Hindlimb muscle (tissue), 1 donor: ENCODE measurements at places on chromosomes 5 and 9.

DNA sequence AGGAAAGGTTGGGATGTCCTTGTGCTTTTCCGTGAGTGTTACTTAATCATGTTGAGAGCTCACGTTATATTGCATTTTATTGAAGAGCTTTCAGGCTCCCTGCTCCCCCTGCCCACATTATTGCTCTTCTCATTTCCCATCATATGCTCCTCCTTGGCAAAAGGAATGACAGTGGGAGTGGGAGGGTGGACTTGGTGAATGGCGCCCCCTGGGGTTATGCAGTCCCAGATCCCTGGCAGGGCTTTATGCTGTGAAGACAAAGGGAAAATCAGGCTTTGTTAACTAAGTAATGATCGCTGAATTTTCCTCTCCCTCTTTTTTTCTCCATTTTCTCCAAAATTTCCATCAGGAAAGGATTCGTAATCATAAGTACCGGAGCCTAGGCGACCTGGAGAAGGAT is 166.6 kb downstream of the SMARCA2 start:
- DNase-seq: no peak

- no peak for DNase-seq
Observed at GRCh38 chr5:22728610-22729009, 124.5 kb downstream of the CDH12 start.

- no peak for DNase-seq
Observed at GRCh38 chr5:97097326-97098230, 44.8 kb downstream of the LIX1 start.

DNA sequence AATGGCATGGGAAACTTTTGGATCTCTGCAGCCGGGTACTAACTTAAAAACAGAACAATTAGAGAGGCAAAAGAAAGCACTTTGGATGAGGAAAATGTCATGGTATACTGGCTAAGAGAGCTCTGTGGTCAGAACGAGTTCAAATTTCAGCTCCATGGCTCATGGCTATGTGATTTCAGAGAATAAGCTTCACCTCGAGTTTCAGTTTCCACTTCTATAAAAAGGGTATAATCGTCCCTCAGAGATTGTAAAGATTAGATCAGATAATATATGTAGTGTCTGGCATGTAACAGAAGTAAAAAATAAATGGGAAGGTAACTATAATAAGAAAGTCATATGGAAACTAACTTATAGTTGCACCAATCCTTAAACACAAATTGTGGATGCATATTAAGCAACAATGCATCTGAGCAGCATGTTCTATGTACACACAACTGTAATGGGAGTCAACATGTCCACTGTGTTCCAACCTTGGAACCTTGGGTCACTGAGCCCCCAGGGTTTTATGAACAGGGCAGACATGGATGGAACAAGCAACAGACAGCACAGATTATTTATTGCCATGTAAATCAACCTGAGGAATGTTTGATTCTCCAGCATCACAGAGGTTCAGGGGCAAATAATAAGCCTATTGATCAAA is 145.4 kb downstream of the MAPKAP1 start:
- DNase-seq: no peak

- no peak for DNase-seq
Observed at GRCh38 chr5:73442996-73443627, 5.5 kb downstream of the FOXD1 start.

- no peak for DNase-seq
Observed at GRCh38 chr5:142208777-142209312, 100.3 kb downstream of the NDFIP1 start.

- DNase-seq: no peak
Observed at GRCh38 chr5:175878021-175878420, 6.6 kb downstream of the CPLX2 start.

- DNase-seq: no peak
Observed at GRCh38 chr5:107969847-107970246, 299.1 kb upstream of the EFNA5 start.

DNA sequence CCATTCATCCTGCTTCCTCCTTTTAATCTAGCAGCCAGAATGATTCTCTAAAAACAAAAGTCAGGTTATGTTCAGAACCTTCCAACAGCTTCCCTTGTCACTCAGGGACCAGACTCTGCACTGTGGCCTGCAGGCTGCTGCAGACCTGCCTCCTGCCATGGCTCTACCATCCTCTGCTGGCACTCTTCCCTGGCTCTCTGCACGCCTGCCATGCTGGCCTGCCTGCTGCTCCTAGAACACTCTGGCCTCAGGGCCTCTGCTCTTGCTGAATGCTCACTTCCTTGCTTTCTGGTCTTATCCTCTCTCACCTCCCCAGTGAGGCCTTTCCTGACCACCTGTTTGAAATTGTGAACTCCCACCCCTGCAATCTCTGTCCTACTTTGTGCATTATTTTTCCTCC is 149.4 kb downstream of the CD180 start:
- DNase-seq: no peak

GRCh38 chr5:10602031-10602806 is 38.3 kb downstream of the ANKRD33B start:
- DNase-seq: no peak

- no peak for DNase-seq
Observed at GRCh38 chr5:38555354-38556087, 925 bp downstream of the LIFR start.

- DNase-seq: no peak
Observed at GRCh38 chr5:167626341-167627123, 664.9 kb upstream of the WWC1 start.

DNA sequence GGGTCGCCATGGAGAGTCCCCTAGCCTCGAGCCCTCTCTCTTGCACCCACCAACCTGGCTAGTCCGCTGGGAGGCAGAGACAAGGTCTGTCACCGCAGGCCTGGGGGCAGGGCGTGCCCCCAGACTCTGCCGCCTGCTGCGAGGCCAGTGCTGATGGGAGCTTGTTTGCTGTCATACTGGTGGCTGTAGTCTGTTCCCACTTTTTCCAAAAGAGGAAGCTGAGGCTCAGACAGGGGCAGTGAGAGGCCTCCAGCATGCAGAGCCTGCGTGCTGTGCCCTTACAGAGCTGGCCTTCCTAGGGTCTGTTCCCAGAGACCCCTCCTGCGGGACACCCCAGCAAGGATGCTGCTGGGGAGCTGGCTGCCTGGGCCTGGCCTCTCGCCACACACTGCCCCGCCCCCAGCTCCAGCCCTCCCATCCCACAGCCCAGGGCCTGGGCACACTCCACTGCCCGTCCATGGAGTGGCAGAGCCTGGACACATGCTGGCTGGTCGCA is 21.0 kb upstream of the SUSD3 start:
- no peak for DNase-seq

- no peak for DNase-seq
Observed at GRCh38 chr9:70746316-70746715, 331.9 kb upstream of the KLF9 start.

- no peak for DNase-seq
Observed at GRCh38 chr5:171840711-171841522, 55.3 kb downstream of the SMIM23 start.

DNA sequence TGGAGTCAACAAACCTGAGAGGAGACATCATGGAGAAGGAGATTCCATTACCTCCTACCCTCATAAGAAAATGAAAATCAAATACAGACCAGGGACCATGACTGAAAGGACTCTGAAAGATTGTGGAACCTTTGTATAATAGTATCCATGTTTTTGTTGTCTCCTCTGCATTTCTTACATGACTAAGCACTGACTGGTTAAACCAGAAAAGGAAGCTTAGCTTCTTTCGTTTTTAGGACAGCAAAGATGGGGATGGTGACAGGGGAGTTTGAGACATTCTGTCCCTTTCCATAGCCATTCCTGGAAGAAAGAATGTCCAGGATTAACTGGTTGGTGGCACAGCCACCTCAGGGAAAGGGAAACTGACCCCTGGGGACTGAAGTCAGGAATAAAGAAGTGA is 22.2 kb downstream of the ITGA1 start:
- DNase-seq: no peak

GRCh38 chr5:110342683-110343082 is 383.8 kb downstream of the TMEM232 start:
- no peak for DNase-seq

- DNase-seq: no peak
Observed at GRCh38 chr5:60356745-60357144, 343.2 kb downstream of the DEPDC1B start.

- no peak for DNase-seq
Observed at GRCh38 chr5:64397552-64397951, 108.3 kb upstream of the RGS7BP start.

GRCh38 chr9:89661391-89661949 is 56.7 kb downstream of the GADD45G start:
- no peak for DNase-seq

GRCh38 chr9:10172476-10172875 is 440.3 kb downstream of the PTPRD start:
- DNase-seq: no peak

- DNase-seq: no peak
Observed at GRCh38 chr5:136153581-136154236, 21.1 kb downstream of the SMAD5 start.

DNA sequence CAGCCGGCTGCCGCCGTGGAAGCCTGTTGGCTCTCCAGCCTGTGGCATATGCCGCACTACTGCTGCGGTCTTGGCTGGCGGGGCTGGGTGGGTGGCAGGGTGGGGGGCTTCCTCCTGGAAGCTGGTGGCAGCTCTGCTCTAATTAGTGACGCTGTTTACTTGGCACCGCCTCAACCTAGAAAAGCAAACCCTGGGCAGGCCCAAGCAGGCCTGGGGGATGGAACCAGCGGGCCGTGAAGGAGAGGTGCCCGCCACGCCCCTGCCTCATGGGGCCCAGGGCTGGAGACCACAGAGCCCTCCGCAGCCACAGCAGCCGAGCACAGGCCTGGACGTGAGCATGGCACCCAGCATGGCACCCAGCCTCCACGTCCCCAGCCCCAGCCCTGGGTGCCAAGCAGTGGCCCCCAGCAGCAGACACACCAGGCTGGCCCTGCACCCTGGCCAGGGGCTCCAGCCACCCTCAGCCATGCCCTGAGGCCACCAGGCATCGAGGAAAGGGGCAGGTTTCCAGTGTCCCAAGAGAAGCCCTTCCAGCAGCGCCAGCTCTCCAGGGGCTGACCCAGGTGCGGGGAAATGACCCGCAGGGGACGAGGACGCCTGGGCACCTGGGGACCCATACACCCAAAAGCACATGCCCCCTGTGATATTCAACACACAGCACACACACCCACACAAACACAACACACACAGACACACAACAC is 5.4 kb upstream of the CCDC187 start:
- no peak for DNase-seq

DNA sequence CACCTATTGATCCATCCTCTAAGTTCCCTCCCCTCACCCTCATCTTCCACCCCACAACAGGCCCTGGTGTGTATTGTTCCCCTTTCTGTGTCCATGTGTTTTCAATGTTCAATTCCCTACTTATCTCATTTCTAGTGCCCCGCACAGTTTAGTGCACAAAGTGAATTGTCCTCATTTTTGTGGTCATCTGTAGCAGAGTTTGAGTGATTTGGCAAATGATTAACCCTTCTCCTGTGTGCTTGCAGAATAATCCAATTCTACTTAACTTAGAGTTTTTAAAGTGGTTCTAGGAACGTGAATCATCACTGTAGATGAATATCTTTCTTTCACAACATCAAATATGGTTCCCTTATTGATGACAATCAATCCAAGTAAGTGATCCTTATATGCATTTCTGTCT is 6.3 kb upstream of the HAPLN1 start:
- DNase-seq: no peak

DNA sequence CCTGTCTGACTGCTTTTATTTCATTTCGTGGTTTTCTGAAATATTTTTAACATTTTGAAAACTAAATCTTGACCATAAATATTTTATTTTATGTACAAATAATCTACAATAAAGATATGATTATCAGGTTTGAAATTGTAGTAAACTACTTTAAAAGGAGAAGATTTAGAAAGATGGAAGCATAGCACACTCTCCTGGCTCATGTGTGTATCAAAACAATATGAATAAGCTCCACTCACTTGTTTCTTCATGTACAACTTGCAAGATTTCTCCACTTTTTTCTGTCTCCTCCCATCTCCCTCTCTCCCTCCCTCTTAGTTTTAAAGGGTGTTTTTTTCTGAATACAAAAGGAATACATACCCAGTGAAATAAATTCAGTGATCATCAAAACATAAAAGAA is 15.4 kb upstream of the VPS13A start:
- no peak for DNase-seq

DNA sequence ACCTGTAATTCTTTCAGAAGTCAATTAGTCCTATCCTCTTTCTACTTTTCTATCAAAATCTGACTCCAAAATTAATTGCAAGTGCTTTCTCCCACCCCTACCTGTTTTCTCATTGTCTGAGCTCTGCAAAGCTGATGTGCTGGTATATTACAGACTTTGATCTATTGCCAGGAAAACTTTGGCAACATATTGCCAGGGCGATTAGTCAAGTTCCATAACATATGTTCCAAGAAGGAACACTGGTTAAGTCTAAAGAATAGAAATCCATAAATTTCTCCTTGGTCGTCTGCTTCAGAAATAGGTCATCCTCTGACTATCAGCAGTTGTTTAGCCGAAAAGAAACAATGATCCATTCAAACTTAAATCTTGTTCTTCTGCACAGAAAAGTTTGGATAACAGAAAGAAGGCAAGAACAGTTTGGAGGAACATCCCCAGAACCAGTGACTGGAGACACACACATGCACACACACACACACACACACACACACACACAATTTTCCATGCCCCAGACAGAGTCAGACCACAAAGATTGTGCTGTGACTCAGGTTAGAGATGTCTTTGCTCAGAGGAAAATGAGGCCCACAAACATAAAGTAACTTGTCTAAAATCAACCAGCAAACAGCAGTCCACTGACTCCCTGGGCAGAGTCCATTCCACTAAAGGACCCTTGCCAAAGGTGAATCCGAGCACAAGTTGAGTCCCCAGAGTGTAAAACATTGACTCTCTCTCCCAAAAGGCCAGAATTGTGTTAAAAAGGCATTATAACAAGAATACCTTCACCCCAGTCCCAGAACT is 202.1 kb downstream of the DEPDC1B start:
- DNase-seq: no peak

GRCh38 chr9:135108831-135109510 is 21.5 kb downstream of the OLFM1 start:
- DNase-seq: no peak

GRCh38 chr9:133199648-133200321 is 9.3 kb downstream of the OBP2B start:
- DNase-seq: peak; percentile 22
